ENCODE measurements at places on chromosomes 11 and 22.

- DNase-seq: no peak
Observed at GRCh38 chr11:5701055-5701577, 11.5 kb downstream of the TRIM22 start.

DNA sequence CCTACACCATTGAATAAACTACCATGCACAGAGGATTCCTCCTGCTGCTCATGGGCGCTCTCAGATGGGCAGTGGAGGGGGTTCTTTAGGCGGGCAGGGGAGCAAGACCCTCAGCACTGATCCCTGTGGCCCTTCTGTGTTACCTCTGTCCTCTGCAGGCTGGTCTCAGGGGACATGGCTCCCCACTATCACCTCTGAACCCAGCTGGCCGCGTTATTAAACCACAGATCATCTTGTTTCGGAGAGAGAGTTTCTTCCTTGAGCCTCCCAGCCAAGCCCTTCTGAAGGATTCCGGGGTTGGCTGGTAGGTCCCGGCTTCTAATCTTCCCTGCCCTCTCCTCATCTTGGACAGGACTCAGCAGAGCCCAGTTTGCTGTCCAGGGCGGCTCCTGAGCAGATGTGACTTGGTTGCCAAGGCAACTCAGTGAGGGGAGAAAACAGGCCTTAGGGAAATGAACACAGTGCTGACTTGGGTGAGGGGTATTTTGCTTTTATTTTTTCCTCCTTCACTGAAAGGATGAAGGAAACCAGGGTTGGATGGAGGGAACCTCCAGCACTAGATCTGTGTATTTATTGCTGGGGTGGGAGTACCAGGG, 13.3 kb downstream of the APOL3 start:
- no peak for DNase-seq

GRCh38 chr22:22728382-22728781, 84.0 kb downstream of the GGTLC2 start:
- no peak for DNase-seq

DNA sequence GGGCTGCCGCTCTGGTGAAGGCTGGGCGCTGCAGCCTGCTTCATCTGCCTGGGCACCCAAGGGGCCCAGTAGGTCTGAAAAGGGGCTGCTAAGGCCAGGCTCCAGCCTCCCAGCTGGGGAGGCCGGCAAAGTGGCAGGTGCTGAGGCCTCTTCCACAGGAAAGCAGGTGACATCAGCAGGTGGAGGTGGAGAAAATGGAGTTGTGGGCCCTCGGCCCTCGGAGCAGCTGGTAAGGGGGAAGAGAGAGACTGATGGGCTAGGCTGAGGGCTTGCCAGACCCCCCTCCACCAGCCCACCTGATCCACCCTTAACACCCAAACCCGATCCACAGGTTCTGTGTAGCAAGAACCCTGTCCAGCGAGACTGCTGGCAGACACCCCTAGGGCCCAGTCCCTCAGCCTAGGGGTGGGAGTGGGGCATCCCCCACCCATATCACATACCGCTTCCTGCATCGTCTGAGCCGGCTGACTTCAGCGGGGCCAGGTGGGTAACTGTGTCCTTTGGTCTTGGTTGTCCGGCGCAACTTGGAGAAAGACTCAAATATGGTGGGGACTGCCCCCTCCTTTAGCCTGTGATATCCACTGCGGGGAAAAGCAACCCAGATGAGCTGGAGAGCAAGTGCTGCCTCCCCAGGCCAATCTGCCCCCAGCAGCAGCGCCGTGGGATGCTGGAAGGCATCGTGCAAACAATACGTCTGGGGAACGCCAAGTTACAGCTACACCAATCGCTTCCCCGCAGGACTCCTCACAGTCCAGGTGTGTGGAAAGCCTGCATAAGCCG, 1.5 kb downstream of the THAP7 start:
- no peak for DNase-seq

DNA sequence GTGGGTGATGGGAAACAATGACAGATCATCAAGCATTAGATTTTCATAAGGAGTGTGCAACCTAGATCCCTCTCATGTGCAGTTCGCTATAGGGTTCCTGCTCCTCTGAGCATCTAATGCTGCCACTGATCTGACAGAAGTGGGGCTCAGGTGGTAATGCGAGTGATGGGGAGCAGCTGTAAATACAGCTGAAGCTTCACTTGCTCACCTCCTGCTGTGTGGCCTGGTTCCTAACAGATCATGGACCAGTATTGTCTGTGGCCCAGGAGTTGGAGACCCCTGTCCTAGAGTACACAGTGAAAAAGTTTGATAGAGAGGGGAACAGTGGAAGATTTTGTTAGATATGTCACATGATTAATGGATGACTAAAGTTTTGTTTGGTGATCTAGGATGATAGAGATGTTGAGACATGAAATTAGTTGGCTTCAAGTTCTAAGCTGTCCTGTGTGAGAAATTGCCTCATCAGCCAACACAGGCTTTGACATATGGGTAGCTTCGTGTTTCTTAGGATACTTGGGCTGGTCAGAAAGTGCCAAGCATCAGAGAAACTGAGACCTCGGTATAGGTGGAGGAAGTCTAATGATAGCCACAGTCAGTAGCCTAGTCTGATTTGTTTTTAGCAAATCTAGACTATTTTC, 47.4 kb downstream of the ARHGEF12 start:
- no peak for DNase-seq

GRCh38 chr11:122743949-122744348, 88.4 kb downstream of the UBASH3B start:
- DNase-seq: no peak

DNA sequence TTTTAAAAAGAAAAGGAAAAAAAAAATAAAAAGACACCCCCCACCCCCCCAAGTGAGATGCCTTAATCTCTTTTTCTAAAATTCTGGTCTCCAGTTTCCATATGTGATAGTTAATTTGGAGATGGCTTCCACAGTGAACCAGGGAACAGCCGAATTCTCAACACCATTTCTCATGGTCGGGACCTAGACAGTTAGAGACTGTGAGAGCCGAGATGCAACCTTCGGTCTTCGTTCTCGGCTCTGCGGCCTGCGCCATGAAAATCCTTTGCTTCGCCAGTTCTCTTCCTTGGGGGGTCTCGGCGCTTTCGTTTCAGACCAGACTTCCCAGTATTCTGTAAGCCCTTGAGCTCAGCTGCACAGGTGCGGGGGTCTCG, 723 bp downstream of the CACNG2 start:
- no peak for DNase-seq

GRCh38 chr11:72778535-72779494, 15.0 kb downstream of the STARD10 start:
- DNase-seq: no peak

- no peak for DNase-seq
Observed at GRCh38 chr11:109704432-109704831, 282.4 kb downstream of the C11orf87 start.

DNA sequence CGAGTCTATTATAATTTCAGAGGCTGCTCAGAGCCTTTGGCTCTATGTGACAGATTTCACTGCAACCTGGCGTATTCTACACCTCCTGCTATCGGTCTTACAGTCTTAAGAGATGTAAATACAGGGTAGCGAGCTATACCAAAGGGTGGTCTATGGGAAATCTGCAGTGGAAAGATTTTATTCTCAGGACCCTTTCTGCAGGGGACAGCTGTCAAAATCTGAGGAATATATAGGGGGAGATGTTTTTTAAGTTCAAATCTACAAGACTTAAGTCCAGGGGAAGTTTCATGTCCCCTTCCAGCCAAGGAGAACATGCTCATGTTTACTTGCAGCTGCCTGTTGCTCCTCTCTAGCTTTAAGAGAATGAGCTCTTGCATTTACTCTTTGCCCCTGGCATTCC, 62.7 kb downstream of the MICAL2 start:
- DNase-seq: no peak

Measured in caudate nucleus (tissue), 63 donors.